Activated T-helper 1 cell treated with anti-CD3 and anti-CD28 coated beads, Interleukin-2, amount 50 U/mL, for 16 hours (primary cell): ENCODE measurements at places on chromosomes 7 and 10.

DNA sequence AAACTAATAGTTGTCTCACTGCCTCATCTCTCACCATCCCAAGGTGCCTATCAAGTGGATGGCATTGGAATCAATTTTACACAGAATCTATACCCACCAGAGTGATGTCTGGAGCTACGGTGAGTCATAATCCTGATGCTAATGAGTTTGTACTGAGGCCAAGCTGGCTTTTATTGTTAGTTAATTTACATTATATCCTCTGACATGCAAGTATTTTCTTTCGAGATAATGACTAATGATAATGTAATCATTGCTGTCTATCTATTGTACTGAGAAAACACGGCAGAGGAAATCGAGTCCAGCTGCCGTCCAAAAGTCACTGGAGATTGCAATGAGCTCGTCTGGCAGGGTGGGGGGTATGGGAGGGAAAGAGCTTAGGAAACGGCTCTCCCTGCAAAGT is 172.4 kb upstream of the LANCL2 start:
- no peak for DNase-seq

- no peak for DNase-seq
Observed at GRCh38 chr10:42551582-42552187, 86.7 kb downstream of the ZNF33B start.

- no peak for DNase-seq
Observed at GRCh38 chr7:27166531-27167505, 1.5 kb upstream of the HOXA9 start.

GRCh38 chr7:1046722-1047679 is 2.7 kb downstream of the GPR146 start:
- DNase-seq = peak; percentile 27

- DNase-seq = no peak
Observed at GRCh38 chr10:71290806-71291527, 28.1 kb upstream of the SLC29A3 start.

DNA sequence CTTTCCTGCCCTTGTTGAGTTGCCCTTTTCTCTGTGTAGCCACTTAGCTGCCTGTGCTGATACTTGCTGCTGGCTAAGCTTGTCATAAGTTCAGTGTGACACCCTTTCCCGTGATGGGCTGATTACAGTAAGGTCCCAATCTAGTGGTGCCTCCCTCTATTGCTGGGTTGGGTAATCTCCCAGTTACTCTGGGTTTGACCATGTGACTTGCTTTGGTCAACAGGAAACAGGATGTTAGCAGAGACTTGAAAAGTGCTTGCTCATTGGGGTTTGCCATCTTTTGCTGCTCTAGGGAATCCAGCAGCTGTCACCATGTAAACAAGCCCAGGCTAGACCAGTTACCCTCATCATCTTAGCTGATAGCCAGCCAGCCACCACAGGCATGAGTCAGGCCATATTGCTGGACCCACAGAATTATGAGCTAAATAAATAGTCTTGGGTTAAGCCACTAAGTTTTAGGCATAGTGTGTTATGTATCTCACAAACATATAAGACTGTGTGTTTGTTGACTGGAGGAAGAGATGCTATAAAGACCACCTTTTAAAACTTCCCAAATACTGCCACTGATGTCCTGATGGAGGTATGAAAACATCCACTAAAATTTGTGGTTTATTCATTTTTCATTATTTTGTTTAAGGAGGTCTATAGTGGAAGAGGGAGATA is 4.0 kb upstream of the LEP start:
- no peak for DNase-seq

DNA sequence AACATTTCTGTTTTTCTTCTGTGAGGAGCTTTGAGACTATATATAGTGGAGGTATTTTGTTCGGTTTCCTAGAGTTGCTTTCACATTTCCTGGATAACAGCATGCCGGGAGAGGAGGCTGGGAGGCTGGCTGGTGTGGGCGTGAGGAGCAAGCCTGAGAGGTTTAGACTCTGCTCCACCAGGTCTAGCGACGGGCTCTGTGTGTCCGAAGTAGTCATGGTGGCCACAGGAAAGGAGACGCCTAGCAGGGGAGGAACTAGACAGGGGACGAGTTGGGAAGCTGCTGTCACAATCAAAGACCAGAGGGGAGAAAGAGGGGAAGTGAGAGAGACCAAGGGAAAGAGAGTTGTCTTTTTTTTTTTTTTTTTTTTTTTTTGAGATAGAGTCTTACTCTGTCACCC is 19.6 kb downstream of the PTPRE start:
- DNase-seq = no peak

DNA sequence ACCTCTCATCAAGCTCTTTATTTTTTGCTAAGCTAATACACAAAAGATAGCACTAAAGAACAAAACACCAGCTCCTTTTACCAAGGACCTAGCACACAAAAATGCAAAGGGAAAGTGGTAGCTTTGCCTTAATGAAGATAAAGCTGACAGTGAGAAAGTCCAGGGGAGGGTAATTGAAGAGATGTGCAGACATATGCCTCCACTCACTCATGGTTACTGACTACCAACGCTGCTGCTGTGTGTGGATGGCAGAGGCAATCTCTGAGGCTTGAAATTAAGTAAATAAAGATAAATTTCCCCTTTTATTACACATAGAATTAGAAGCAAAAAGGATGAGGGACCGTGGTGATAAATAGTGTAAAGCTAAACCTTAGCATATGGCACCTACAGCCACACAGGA is 87.0 kb downstream of the HGF start:
- no peak for DNase-seq

DNA sequence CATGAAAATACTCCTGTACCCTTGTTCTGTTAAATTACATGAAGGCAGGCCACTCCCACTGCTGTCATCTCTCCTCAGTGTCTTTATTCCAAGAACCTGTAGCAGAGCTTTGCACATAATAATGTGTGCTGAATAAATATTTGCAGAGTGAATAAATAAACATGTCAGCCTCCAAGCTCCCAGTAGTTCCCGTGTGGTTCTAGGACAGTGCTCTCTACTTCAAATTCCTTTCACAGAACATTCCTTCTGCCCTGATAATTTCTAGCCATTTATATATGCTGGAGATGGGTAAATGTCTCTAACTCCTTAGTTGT is 20.3 kb upstream of the HYAL4 start:
- no peak for DNase-seq

DNA sequence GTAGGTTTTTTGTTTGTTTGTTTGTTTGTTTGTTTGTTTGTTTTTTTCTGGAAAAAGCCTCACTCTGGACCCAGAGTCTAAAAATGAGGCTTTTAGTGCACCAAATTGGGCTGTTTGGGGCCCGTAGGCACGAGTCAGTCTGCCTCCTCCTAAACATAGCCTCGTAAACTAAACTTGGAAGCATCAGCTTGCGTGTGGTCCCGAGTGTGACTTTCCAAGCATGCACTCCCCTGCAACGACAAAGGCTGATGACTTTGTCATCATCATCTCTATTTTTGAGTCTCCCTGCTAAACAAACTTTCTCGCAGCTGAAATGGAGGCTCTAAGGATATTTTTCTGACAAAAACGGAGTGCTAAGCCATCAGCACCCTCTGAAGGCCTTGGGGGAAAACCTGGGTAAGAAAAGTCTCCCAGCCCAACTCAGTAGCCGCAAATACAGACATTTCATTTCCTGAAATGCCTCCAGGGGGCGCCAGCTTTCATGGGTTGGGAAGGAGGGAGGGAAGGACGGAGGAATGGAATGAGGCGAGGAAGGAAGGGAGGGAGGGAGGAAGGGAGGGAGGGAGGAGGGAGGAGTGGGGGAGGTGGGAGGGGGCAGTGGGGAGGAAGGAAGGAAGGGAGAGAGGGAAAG is 245.9 kb downstream of the KCNMA1 start:
- DNase-seq = no peak

DNA sequence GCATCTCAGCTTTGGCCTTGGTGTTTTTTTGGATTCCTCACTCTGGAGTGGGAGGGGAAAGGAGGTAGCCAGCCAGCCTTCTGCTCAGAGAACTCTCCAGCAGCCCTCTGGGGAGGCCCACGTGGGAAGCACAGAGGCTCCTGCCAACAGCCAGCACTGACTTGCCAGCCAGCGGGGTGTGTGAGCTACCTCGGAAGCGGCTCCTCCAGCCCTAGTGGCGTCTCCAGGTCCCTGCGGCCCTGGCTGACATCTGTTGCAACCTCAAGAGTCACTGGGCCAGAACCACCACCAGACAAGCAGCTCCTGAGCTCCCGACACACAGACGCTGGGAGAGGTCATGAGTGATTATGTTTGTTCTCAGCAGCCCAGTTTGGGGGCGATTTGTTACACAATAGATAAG is 180.2 kb upstream of the FZD8 start:
- DNase-seq = no peak

- DNase-seq = no peak
Observed at GRCh38 chr7:53743697-53744402, 708.4 kb downstream of the POM121L12 start.

- no peak for DNase-seq
Observed at GRCh38 chr10:110392121-110392520, 87.4 kb upstream of the SMNDC1 start.

GRCh38 chr10:98458809-98459784 is 12.4 kb upstream of the HPS1 start:
- DNase-seq = no peak

DNA sequence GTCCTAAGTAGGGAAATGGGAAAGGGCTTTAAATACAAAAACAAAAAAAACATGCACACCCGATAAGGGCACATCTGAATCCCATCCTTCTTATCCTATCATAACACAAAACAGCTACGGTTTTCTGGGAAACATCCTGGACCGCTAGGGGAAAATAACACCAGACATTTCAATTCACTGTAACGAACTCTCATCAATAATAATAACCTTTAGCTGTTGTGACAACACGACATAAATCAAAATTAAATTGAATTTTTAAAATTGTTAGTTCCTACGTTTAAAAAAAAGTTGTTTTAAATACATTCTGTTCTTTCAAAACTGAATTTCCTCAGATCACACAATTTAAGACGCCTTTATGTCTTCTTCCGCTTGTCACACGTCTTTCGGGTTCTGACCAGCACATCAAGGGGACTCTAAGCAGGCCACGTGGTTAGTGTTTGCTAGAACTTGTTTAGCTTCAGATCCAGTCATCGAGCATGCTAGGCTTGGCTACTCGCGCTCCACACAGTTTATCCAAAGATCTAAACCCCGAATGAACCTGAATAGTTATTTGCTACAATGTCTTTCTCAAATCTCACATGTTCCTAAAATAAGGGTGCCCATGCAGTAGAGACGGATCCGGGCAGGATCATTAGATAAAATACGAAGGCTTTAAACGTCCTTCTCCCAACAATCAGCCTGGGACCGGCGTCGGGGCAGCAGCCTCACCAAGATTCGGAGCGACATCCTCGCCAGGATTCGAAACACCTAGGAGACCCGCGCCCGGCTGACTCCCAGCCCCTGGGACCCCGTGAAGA is 839 bp downstream of the IKZF5 start:
- no peak for DNase-seq

- no peak for DNase-seq
Observed at GRCh38 chr7:149707448-149707886, 65.9 kb downstream of the ZNF467 start.

- no peak for DNase-seq
Observed at GRCh38 chr10:75352650-75353049, 48.9 kb downstream of the ZNF503 start.

- no peak for DNase-seq
Observed at GRCh38 chr10:49287689-49288340, 11.2 kb upstream of the C10orf71 start.
